Mesothelial cell of epicardium (in vitro differentiated cells): ENCODE measurements at places on chromosomes 7 and 10.

DNA sequence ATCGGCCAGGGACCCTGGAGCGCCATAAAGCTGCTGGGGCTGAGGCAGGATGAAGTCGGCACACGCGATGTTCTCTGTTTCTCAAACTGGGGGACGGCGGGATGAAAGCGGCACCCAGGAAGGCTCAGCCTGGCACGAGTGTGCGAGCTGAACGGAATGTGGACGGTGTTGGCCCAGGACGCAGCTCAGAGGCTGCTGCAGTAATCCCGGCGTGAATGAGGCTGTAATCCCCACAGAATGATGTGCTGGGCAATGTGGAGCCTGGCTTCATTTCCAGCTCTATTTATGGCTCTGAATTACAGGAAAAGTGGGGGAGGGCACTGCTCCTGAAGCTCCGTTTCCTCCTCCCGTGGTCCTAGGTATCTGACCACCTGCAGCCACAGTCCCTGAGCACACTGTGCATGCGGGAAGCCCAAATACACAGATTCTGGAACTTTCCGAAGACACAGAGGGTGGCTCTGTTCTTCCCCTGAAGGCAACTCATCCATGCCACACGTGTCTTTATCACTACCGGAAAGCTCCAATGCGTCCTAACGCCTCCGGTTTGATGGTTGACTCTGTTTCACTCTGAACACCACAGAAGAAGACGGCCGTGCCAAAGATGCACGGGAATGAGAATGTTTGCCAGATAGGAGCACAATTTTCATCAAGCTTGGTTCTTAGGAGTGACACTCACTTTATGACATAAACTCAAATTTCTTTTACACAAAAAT is 37.6 kb downstream of the KLF6 start:
- no peaks in the 10 kb centered on the region for H3K27me3 ChIP-seq
- no peak for DNase-seq
- H3K4me1 ChIP-seq, result peaks cover 37% of the 10 kb centered on the region

GRCh38 chr10:92124616-92125143 is 166.2 kb downstream of the CPEB3 start:
- H3K4me3 ChIP-seq, result no peak overlapping the region
- peak overlapping the region; percentile 94 for H3K27ac ChIP-seq
- no peaks in the 10 kb centered on the region for H3K27me3 ChIP-seq
- peaks cover 39% of the 10 kb centered on the region for H3K4me1 ChIP-seq

- peaks cover 22% of the 10 kb centered on the region for H3K36me3 ChIP-seq
- DNase-seq, result no peak
- no peaks in the 10 kb centered on the region for H3K27me3 ChIP-seq
- H3K27ac ChIP-seq, result peak overlapping the region; percentile 24
- H3K4me1 ChIP-seq, result peaks cover 20% of the 10 kb centered on the region
- no peak overlapping the region for H3K4me3 ChIP-seq
These were observed 10.9 kb downstream of the OPTN start for GRCh38 chr10:13110908-13111307.

GRCh38 chr10:63467841-63468240 is 2.1 kb upstream of the JMJD1C start:
- no peak for DNase-seq
- no peaks in the 10 kb centered on the region for H3K27me3 ChIP-seq
- H3K27ac ChIP-seq, result peak overlapping the region; percentile 73
- H3K4me1 ChIP-seq, result peaks cover 43% of the 10 kb centered on the region

DNA sequence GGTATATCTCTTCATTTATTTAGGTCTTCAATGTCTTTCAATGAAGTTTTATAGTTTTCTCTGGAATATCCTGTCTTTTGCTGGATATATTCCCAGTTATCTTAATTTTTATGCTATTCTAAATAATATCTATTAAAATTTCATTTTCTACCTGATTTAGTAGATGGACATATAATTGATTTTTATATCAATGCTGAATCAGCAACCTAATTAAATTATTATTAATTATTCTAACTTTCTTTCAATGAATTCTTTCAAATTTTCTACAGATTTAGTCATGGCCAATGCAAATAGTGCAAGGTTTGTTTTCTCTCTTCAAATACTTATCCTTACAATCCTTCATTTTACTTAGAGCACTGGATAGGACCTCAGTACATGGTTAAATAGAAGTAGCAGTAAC is 56.8 kb downstream of the DENND11 start:
- peaks cover 7% of the 10 kb centered on the region for H3K4me1 ChIP-seq
- H3K27me3 ChIP-seq, result no peaks in the 10 kb centered on the region
- peaks cover 11% of the 10 kb centered on the region for H3K36me3 ChIP-seq
- no peak overlapping the region for H3K4me3 ChIP-seq
- H3K27ac ChIP-seq, result no peak overlapping the region
- DNase-seq, result no peak

- peak overlapping the region; percentile 91 for H3K27ac ChIP-seq
- H3K4me3 ChIP-seq, result no peak overlapping the region
- peaks cover 33% of the 10 kb centered on the region for H3K4me1 ChIP-seq
- no peak for DNase-seq
These were observed 53.2 kb downstream of the PANK1 start for GRCh38 chr10:89591796-89592271.

- H3K27me3 ChIP-seq, result no peaks in the 10 kb centered on the region
- peaks cover 7% of the 10 kb centered on the region for H3K4me1 ChIP-seq
- H3K4me3 ChIP-seq, result no peak overlapping the region
These were observed 20.0 kb downstream of the XPNPEP1 start for GRCh38 chr10:109902992-109903947.

- no peaks in the 10 kb centered on the region for H3K4me1 ChIP-seq
- no peak overlapping the region for H3K27ac ChIP-seq
These were observed 483.1 kb upstream of the CNTNAP2 start for GRCh38 chr7:145633513-145633912.

DNA sequence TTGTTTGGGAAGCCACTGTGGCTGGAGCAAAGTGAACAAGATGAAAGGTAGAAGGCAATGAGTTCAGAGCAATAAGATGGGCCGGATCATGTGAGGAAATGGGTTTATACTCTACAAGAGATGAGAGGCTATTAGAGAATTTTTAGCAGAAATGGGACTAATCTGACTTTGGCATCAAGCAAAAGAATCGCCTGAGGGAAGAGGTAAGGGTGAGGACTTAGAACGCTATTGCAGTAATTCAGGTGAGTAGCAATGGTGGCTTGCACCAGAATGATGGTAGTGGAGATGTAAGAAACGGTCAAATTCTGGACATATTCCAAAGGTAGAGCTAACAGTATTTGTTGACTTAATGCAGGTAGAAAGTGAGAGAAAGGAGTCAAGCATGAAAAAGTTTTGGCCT is 29.5 kb upstream of the AKAP9 start:
- no peaks in the 10 kb centered on the region for H3K36me3 ChIP-seq
- no peaks in the 10 kb centered on the region for H3K27me3 ChIP-seq
- H3K27ac ChIP-seq, result no peak overlapping the region
- DNase-seq, result no peak
- H3K4me3 ChIP-seq, result no peak overlapping the region

GRCh38 chr10:116741391-116742351 is 695 bp downstream of the HSPA12A start:
- DNase-seq, result no peak
- no peaks in the 10 kb centered on the region for H3K36me3 ChIP-seq
- no peak overlapping the region for H3K27ac ChIP-seq
- H3K4me1 ChIP-seq, result peaks cover 4% of the 10 kb centered on the region
- H3K4me3 ChIP-seq, result peak overlapping the region; percentile 75

- H3K27ac ChIP-seq, result no peak overlapping the region
- DNase-seq, result no peak
- no peaks in the 10 kb centered on the region for H3K27me3 ChIP-seq
- H3K4me3 ChIP-seq, result no peak overlapping the region
- H3K4me1 ChIP-seq, result no peaks in the 10 kb centered on the region
- H3K36me3 ChIP-seq, result no peaks in the 10 kb centered on the region
These were observed 40.9 kb downstream of the ARL5B start for GRCh38 chr10:18699849-18700840.

DNA sequence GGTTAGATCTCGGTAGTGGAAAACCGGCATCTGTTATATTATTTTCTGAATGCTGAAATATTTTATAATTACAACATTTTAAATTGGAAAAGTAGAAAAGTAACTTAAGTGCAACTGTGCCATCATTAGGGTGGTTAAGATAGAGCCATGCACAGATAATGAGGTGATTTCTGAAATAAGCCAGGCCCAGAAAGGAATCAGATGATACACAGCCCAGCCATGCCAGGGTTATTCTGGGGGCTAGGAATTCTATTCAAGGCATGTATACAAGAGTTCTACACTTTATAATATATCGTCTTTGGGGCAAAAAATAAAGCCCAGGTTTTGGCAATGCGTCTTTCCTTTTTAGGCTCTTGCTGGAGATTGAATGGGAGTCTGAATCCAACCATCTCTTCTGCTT is 128.7 kb downstream of the ITGB8 start:
- H3K27ac ChIP-seq, result no peak overlapping the region
- no peak overlapping the region for H3K4me3 ChIP-seq
- no peaks in the 10 kb centered on the region for H3K36me3 ChIP-seq
- H3K4me1 ChIP-seq, result no peaks in the 10 kb centered on the region
- DNase-seq, result no peak
- H3K27me3 ChIP-seq, result no peaks in the 10 kb centered on the region

DNA sequence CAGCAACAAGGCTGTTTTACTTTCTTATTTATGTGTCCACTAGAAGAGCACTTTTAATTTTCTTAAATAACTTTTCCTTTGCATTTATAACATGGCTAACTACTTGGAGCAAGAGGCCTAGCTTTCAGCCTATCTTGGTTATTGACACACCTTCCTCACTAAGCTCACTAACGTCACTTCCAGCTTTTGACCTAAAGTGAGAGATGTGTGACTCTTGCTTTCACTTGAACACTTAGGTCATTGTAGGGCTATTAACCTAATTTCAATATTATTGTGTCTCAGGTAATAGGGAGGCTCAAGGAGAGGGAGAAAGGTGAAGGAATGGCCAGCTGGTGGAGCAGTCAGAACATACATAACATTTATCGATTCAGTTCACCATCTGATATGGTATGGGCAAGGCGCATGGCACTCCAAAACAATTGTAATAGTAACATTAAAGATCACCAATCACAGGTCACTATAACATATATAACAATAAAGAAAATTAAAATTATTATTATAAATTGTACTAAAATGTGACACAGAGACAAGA is 95.0 kb upstream of the FAM20C start:
- no peak overlapping the region for H3K27ac ChIP-seq
- H3K36me3 ChIP-seq, result no peaks in the 10 kb centered on the region
- no peak overlapping the region for H3K4me3 ChIP-seq
- peaks cover 15% of the 10 kb centered on the region for H3K27me3 ChIP-seq
- peaks cover 9% of the 10 kb centered on the region for H3K4me1 ChIP-seq

DNA sequence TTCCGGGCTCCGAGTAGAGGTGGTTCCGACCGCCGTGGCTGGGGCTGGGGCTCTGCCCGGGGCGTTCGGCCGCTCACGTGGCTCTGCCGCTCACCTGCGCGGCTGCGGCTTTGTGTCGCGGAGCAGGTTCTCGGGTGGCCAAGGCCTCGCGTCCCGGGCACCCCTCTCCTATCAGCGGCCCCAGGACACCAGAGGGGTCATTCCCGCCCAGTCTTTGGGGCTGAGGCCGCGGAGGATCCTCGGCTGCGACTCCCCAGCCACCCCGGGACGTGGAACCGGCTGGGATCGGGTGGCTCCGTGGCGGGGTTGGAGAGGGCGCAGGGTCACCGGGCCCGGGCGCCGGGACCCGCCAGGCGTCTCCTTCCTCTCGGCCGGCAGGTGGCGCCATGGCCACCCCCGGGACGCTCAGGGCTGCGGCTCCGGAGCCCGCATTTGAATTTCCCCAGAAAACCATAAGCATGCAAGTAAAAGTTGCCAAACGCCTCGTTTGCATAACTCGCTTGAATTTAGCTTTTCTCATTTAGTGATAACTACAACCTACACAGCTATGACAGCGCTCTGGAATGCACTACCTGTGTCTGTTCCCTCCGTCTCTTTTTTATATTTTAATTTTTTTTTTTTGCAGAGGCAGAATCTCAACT is 1.2 kb downstream of the COL26A1 start:
- H3K36me3 ChIP-seq, result peaks cover 10% of the 10 kb centered on the region
- peak overlapping the region; percentile 71 for H3K4me3 ChIP-seq
- H3K27me3 ChIP-seq, result no peaks in the 10 kb centered on the region
- peak; percentile 83 for DNase-seq
- H3K4me1 ChIP-seq, result peaks cover 13% of the 10 kb centered on the region
- peak overlapping the region; percentile 21 for H3K27ac ChIP-seq

DNA sequence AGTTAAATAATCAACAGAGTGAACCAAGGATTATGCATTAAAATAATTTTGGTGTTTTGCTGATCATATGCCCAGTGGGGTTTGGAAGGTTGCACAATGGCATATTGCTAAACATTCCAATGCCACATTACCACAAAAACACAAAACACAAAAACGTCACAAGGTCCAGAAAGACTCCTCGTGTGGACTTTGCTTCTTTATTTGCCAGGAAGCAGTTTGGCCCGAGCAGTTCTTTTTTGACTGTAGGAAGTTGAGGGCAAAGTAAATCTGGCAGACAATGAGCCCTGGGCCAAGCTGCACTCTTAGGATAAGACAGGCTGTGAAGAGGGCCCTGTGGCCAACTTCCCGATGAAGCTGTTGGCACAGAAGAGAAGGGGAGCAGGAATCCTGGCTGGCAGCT is 39.2 kb upstream of the SLC35B4 start:
- H3K4me1 ChIP-seq, result peaks cover 8% of the 10 kb centered on the region
- peaks cover 13% of the 10 kb centered on the region for H3K27me3 ChIP-seq
- no peak overlapping the region for H3K4me3 ChIP-seq
- H3K36me3 ChIP-seq, result no peaks in the 10 kb centered on the region
- H3K27ac ChIP-seq, result no peak overlapping the region

- H3K4me3 ChIP-seq, result no peak overlapping the region
- H3K36me3 ChIP-seq, result no peaks in the 10 kb centered on the region
- H3K27ac ChIP-seq, result no peak overlapping the region
- peaks cover 29% of the 10 kb centered on the region for H3K4me1 ChIP-seq
- H3K27me3 ChIP-seq, result peaks cover 21% of the 10 kb centered on the region
These were observed 175.0 kb upstream of the PITRM1 start for GRCh38 chr10:3347413-3348182.

- H3K27ac ChIP-seq, result no peak overlapping the region
- DNase-seq, result no peak
- peaks cover 13% of the 10 kb centered on the region for H3K27me3 ChIP-seq
- H3K36me3 ChIP-seq, result peaks cover 2% of the 10 kb centered on the region
These were observed 78.8 kb upstream of the COMTD1 start for GRCh38 chr10:75314570-75314969.

GRCh38 chr7:133836666-133837065 is 290.5 kb upstream of the LRGUK start:
- no peaks in the 10 kb centered on the region for H3K27me3 ChIP-seq
- H3K4me1 ChIP-seq, result peaks cover 28% of the 10 kb centered on the region
- H3K27ac ChIP-seq, result no peak overlapping the region
- H3K36me3 ChIP-seq, result peaks cover 20% of the 10 kb centered on the region
